ENCODE measurements at places on chromosomes 5 and 9.

GRCh38 chr9:71509054-71509453 is 259.3 kb downstream of the CEMIP2 start:
- DNase-seq = no peak

DNA sequence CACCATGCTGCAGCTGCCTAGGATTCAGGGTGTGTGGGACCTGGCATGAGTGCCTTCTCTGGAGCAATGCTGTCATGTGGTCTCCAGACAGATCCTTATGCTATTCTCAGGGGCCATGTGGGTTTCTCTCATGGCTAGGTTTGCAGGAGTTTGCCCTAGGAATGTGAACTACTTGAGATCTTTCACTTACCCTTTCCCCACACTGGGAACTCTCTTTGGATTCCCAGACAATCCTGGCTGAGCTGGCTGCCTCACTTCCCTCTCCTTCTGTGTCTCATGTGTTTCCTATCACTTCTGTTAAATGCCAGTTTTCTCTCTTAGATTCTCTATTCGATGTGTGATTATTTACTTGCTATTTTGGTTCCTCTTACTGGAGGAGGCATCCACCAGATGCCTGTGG is 270.2 kb upstream of the RASA1 start:
- DNase-seq = no peak

GRCh38 chr5:16143361-16144049 is 36.1 kb downstream of the MARCHF11 start:
- DNase-seq = peak; percentile 20

- peak; percentile 91 for DNase-seq
Measured at GRCh38 chr9:33106827-33107621, 30.6 kb upstream of the SMU1 start.

DNA sequence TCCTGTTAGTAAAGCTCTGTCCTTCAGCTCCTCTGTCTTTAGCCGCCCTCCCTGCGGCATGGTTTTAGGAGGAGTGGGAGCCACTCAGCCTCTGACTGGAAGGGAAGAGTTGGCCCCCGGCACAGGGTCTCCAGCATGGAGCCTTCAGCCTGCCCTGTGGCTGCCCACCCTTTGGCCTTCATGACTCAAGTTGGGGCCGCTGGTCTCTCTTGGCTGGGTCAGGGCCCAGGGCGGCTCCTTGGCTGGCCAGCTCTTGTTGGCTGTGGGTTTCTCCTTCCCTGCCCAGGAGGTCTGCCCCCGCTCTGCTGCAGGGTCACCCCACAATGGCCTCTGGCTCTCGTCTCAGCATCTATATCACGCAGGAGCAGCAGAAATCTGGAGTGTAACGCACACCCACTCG is 25.7 kb downstream of the FGF1 start:
- no peak for DNase-seq

GRCh38 chr5:115968770-115969169 is 6.5 kb downstream of the LVRN start:
- DNase-seq = no peak

- no peak for DNase-seq
Measured at GRCh38 chr5:133627180-133627579, 14.8 kb upstream of the FSTL4 start.

DNA sequence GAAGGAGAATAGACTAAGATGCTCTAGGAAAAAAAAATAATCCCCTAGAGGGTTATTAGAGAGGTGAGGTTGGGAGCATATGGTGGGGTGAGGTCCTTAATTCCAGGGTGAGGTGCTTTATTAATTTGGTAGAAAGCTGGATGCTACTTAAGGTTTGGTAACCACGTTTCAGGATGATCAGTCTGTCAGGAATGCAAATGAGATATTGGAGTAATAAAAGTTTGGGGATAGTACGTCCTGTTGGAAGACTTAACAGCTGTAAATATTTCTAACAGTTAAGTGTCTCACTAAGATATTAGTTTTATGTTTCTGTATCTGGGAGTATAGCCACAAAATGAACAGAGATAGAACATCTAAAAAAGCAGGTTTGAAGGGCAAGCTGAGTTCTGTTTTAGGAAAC is 578.9 kb downstream of the CETN3 start:
- DNase-seq = no peak

DNA sequence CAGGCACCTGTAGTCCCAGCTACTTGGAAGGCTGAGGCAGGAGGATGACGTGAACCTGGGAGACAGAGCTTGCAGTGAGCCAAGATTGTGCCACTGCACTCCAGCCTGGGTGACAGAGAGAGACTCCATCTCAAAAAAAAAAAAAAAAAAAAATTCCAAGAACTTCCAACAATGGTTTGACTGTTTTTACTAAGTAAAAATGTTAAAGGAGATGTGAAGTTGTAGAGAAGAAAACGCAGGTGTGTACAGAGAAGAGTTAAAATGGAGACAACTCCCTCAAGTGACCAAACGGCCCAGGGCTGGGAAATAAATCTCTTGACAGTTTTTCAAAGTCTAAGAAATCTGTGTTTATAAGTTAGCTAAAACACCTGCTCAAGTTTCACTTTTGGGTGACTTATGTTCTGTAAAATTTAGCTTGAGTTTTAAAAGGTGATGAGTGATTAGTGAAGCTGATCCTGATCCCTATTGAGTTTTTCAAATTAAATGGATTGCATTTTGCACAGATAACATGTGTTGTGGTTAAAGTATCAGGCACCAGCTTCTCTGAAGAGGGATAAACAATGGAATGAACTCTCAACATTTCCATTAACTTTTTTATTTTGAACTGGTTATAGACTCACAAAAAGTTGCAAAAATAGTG is 255.2 kb upstream of the CD180 start:
- no peak for DNase-seq

DNA sequence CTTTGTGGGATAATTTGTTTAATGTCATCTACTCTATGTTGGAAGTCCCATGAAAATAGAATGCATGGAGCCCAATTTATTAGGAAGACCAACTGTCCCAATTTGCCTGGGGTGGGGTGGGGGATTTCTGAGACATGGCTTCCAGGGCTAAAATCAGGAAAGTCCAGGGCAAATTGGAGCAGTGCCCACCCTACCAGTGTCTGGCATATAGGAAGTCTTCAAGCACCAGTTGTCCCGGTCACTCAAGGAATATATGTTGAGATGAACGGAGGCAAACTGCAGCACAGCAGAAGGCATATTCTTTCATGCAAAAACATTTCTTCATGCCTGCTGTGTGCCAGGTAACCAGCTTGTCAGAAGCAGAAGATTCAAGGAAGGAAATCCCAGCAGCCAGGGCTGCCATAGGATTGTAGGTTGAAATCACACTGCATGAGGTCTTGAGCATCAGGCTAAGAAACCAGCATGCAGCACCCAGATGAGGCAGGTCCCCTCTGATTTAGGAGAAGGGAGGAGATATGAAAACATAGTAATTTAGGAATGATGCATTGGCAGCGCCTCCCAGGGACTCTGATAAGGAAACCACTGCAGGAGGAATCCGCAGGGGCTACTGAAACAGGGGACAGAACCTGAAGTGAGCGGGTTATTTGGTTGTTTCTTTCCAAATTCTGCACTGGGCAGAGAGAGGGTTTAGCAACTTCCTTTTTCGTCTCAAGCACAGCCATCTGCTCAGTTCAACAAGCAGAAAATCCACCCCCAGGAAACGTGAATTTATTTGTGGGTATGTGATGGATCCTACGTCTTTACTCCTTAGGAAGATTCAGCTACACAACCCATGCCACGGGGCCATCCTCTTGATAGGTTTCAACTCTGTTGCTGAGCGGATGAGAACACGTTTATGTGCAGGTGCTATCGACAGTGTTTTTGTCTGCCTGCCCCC is 112.6 kb upstream of the CPEB4 start:
- no peak for DNase-seq

DNA sequence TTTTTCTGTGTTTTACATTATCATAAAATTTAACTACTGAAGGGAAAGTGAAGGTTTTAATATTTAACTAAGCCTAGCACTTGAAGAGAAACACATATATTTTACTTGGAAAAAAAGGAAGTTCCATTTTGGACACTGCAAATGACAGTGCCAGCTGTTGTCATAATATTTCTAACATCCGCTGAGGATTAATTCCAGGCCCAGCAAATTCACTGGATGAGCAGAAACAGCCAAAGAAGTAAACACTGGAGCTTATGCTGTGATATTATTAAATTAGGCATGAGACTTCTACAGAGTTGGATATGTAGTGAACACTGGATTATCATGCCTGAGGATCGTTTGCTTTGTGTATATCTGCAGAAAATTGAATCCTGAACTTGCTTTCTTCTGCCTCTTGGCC is 67.6 kb downstream of the GHR start:
- DNase-seq = no peak

DNA sequence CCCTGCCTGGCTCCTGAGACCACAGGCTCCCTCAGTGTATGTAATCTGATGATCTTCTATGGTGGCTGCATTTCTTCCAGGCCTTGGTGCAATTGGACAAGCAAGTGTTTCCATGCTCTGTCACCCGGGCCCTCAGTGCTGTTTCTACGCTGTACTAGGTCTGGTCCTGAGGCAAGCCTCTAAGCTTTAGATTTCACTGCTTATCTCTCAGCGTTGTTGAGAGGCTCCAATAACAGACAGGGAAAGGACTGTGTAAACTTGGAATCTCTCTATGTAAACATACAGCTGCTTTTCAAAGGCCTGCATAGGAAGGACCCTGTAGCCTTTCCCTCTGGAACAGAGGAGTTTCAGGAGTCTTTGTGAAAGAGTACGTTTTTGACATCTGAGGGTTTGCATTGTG is 38.6 kb upstream of the NFIB start:
- no peak for DNase-seq

- peak; percentile 40 for DNase-seq
Measured at GRCh38 chr5:163460562-163461171, at the start of gene HMMR. Gene HMMR, plus strand, starts transcription at chr5:163460632. Its CDS starts 61 bp downstream, at chr5:163460693.

DNA sequence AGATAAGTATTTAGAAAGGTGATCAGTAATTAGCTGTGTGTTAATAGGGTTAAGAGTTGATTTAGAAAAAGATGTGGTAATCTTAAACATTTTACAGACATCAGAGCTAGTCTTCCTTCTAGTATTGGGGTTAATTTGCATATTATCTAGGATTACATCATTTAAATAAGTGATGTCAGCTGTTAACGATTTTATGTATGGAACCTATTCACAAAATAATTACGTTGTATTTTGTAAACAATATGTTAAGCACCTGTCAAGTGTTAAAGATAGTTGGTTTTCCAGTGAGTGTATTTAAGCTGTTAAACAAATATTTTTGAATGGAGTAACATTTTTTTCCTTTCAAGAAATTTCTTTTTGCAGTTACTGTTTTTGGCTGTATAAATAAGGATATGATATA is 2.2 kb downstream of the DCP2 start:
- DNase-seq = peak; percentile 9

DNA sequence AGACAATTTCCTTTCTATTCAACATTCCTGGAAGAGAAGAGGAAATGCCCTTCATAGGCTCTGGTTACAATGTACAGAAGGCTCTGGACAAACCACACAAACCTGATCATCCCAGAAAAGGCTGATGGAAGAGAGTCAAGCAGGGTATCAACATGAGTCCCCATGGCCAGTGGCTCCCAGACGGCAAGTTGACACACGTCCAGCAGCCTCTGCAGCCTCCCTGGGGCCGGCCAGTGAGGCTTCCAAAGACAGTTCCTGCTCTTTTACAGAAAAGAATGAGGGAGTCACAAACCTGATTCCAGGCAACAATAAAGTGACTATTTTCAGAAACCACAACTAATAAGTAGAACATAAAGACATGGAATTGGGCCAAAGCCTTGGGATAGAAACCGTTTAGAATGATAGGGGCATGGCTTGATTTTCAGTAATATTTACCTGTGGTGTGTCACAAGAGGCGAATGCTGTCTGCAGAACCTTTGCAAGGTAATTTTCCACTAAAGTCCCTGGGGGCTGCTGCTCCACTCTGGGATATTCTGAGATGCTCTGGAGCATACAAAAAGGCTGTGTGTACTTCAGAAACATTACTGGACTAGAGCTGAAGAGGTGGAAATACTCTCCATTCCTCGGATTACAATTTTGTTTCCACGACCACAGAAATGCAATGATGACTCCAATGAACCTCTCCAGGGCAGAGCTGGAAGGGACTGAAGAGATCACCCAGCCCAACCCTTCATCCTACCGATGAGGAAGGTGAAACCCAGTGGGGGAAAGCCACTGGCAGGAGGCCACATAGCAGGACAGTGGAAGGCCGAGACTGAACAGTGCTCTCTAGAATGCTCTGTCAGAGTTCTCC is 10.4 kb downstream of the MED27 start:
- peak; percentile 58 for DNase-seq

GRCh38 chr9:79896390-79896980 is 324.7 kb downstream of the TLE4 start:
- DNase-seq = peak; percentile 76

GRCh38 chr9:124146031-124146561 is 111.7 kb upstream of the NEK6 start:
- DNase-seq = no peak

- DNase-seq = peak; percentile 84
Measured at GRCh38 chr9:105054491-105054890, 126.5 kb upstream of the ABCA1 start.

- DNase-seq = no peak
Measured at GRCh38 chr5:127565586-127566270, 48.3 kb downstream of the PRRC1 start.

DNA sequence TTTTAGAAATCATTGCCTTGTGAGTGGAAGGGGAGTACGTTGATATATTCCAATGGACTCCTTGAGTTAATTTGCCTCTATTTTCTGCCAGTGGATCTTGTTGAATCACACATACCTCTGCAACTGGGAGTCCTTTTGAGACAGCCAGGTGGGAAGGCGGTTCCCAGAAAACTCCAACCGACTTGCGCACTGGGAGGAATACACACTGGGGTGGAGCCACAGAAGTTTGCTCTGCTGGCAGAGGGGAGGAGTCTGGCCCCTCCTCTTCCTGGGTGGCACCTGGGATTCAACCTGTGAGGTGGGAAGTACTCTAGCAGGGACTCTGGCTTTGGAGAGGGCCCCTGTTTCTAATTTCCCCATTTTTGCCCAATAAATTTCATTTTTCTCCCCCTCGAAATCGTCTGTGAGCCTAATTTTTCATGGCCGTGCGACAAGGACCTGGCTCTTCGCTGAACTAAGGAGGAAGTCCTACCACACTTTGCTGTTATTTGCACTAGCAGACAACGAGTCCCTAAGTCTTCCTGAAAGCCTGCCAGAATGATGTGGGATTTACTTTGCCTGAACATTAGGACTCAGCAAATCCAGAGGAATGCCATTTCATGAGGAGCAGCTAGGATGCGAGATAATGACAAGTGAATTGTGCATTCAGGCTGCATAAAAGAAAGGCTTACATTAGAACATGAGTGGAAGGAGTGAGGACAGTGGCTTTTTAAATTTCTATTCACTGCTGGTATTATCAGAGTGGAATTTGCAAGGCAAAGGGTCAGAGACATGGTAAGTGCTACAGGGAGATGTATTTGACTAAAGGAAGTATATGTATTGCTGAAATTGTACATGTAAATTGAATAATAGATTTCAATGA is 67.2 kb downstream of the PRLR start:
- no peak for DNase-seq

- no peak for DNase-seq
Measured at GRCh38 chr9:97997330-97998276, 14.5 kb downstream of the ANP32B start.

DNA sequence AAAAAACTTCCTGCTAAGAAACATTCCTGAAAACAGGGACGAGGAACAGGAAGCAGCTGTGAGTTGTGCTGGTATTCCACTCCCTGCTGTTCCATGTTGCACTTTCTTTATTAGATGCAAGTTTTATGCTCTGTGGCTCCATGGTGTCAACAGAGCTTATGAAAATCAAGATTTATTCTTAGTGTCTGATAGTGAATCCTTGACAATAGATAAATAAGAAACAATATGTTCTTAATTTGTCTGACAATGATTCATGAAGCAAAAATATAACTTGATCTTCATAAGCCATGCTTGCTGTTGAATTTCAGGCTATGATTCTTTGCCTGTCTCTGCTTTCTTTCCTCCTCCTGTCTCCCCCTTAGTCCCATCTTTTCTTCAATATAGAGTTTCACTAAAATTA is 119.6 kb downstream of the DROSHA start:
- peak; percentile 29 for DNase-seq

Measured in EL (cell line).